ENCODE measurements at places on chromosomes 5 and 9.

- no peak for DNase-seq
Measured at GRCh38 chr9:12739014-12739652, 35.7 kb upstream of the LURAP1L start.

GRCh38 chr5:10366310-10367272, 13.1 kb downstream of the MARCHF6 start:
- no peak for DNase-seq

DNA sequence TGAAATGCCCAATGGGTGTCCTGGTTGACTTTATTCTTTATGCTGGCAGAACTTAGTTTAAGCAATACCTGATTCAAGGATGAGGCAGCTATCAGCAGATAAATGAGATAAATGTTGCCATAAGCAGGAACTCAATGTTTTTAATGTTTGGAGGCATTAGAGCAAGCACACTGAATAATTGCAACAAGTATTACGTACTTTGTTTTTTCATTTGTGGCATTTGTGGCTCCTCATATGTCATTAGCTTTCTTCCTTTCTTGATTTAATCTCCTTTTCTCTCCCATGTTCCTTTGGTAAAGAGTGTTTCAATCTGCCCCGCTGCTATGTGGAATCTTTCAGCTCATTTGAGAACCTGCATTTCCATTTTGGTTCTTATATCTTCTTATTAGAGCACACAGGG, 6.4 kb upstream of the NR3C1 start:
- no peak for DNase-seq

DNA sequence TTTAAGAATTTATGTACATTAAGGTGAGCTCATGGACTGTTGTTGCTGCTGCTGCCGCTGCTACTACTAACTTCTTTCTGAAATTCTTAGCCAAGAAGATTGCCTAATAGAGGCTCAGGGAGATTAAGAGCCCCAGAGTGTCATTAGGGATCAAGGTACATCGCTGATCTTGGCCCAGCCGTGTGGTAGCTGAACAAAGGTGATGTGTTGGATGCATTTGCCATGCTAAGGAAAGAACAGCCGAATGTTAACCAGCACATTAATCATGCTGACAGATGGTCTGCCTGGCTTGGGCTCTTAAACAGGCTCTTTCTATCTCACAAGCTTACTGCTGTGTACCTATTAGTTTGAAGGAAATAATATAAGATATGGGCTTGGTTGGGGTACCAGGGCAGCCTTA, 137.1 kb downstream of the KCTD16 start:
- DNase-seq = no peak

DNA sequence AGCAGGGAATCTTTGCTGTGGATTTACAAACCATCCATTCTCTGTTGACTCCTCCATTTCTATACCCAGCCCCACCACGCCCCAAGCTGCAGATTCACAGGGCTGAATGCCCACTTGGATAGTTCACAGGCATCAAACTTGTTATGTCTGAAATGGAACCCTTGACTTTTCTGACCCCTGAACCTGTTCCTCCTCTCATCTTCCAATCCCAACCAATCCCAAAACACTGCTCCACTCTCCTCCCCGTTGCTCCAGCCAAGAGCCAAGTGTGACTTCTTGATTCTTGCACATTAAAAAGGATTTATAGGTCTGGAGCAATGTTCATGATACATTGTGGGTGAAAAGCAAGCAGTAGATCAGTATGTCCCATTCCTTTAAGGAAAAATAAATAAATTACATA, 145.6 kb downstream of the DAB2IP start:
- DNase-seq = no peak

DNA sequence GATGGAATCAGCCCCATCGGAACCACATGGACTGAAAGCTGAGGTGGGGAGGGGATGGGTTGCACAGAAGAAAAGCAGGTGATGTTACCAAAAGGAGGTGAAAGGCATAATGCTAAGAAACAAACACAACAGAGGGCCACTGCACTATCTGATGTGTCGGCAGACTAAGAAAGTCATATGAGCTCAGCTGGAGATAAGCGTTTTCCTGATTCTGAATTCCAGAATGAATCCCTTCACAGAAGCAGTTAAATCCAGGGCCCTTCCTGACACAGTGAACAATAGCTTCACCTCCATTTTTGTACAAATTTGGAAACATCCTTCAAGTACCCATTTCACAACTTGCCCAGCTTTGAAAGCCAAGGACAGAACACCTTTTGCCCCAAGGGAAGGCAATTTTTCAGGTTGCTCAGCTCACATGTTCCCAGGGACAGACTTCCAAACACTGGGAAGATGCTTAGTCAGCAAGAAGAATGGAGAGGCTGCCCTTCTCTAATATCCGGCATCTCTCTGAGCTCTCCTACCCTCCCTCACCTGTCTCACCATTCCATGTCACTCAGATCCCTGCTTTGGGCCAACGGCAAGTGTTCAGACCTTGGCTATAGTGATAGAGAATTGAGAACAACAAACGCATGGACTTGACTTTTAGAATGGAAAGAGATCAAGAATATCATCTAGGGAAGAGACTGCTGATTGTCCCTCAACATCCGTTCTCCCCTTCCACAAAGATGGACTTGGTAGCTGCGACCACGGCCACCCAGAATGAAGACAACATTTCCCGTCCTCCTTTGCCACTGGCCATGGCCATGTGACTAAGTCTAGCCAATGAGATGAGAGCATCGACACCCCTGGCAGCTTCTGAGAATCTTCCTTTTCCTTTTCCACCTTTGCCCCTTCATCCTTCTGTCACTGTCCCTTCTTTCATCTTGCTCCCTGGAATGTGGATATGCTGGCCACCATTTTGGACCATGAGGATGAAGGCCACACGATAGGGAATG, 68.6 kb upstream of the IL17B start:
- no peak for DNase-seq

- DNase-seq = peak; percentile 82
Measured at GRCh38 chr9:33165263-33166151, 1.6 kb downstream of the B4GALT1 start.

DNA sequence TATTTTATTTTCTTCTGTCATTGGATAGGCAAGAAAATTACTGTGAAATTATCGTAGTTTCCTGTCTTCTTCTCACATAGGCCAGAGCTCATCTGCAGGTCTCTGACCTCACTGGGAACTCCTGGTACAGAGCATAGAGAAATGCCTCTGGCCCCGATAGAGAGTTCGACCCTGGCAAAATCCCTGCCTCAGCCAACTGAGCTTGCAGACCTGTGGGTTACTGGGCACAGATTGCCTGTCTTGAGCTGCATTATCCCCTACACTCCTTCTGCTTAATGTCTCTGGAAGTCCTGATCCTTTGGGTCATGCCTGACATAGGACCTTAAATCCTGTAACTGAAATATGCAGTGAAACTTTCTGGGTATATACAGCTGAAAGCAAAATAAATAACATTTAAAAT, 439.3 kb upstream of the CTNND2 start:
- DNase-seq = no peak

DNA sequence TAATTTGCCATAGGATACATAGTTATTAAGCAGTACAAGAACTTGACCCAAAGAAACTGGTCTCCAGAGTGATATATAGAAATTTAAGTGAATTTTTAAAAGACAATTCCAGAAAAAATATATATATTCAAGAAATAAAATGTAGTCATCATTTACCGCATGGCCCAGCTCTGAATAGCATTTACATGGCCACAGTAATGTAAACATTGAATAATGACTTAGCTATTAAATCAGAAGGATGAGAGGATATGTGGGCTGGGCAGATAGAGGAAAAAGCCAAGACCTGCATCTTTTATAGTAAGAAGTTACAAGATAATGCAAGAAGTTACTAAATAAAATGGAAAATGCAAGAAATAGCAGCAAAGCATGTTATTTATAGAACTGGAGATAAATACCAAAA, 405.2 kb upstream of the WWC1 start:
- no peak for DNase-seq

DNA sequence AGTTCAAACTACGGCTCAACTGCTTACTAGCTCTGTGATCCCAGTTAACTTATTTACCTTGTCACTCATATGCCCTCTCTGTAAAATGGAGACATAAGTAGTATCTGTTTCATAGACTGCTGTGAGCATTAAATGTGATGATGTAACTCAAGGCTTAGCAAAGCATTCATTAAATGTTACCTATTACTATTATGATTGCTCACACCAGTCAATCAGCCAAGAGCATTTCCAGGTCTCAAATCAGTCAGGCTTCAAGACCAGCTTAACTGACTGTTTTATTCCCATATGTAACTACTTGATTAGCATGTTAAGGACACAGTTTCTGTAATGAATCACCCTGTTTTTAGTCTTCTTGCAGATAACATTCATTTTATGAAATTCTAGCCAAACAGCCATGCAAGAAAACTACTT, 413.3 kb downstream of the MLLT3 start:
- DNase-seq = no peak

GRCh38 chr5:62717301-62717933, 138.8 kb downstream of the LRRC70 start:
- no peak for DNase-seq

GRCh38 chr5:14729448-14730385, 65.2 kb downstream of the OTULIN start:
- no peak for DNase-seq

- no peak for DNase-seq
Measured at GRCh38 chr5:139182528-139183296, 15.5 kb downstream of the SIL1 start.

DNA sequence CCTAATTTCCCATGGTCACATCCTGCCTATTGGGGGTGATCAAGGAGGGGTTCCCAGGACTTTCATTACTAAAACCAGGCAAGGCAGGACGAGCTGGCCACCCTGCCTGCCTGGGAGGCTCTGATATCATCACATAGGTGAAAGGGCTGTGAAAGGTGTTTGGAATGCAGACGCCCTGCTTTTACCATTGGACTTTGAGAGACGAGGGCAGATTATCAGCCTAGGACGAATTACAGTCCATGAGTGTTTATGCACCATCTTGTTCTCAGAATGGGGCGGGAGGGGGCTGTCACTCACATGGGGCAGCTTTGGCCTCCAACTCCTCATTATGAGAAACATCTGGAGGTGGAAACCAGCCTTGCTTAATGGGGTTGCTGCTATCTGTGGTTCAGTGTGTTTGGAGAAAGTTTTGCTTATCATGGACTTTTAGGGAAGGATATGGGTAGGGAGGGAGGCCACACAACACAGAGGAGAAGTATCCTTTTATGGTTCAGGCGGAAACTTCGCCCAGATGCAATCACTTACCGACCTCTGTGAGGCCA, 69.8 kb upstream of the UBTD2 start:
- DNase-seq = peak; percentile 7

GRCh38 chr5:55982957-55983381, 11.8 kb downstream of the IL6ST start:
- no peak for DNase-seq

GRCh38 chr9:96140296-96141127, 161.5 kb downstream of the HSD17B3 start:
- no peak for DNase-seq

DNA sequence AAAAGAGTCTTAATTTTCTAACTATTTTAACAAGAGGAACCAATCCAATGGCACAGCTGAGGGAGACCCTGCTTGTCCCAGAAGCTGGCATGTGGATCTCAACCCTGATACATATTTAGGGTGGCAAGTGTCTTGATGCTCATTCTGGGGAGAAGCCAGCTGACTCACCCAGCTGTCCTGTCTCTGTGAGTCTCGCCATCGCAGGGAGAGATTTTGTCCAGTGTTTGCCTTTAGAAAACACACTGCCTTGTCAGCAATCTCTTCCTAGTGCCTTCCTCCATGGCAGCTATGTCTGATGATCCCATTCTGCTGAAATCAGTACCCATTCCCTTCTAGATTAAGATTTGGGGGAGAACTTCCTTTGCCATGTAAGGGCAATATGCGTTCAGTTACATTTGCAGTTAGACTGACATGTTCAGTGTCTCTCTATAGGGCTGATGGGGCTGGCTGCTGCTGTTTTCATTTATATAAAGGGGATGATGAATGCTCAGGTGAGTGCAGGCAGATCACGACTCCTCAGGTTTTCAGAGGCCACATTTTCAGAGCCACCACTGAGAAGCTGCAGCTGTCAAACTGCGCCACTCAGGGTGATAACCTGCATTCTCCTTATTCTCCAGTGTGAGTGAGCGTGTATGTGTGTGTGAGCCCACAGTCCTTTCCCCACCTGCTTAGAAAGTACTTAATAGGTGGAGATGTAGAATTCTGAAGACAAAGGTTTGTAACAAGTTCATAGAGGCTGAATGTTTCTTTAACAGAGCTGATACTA, 217.0 kb downstream of the GAS1 start:
- DNase-seq = no peak

Data from inflammatory macrophage (primary cell).